ENCODE measurements at places on chromosomes 5 and 9.

GRCh38 chr5:96901384-96901783 lies 25.1 kb downstream of the ERAP2 start:
- no peak for DNase-seq

GRCh38 chr5:2459251-2459650 lies 292.2 kb downstream of the IRX2 start:
- DNase-seq: no peak

GRCh38 chr5:110112348-110112747 lies 422.6 kb downstream of the MAN2A1 start:
- no peak for DNase-seq

GRCh38 chr9:76691517-76692313 lies 72.5 kb upstream of the PCA3 start:
- DNase-seq: no peak

DNA sequence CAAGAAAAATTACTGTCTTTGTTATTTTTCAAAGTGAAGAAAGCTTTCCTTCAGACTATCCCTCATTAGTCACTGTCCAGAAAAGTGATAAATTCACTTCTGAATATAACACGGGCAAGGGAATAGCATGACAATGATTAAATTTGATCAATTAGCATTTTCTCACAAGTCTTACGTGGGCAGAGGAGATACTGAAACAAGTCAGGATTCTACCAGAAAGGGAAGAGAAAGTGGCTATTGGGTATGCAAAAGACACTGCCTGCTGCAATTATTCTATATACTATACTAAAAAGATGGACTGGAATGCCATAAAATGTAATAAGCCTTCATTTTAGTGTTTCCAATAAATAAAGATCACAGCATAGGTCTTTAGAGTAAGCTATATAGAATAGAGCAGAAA lies 7.4 kb downstream of the COX7C start:
- no peak for DNase-seq
